EH (cell line): ENCODE measurements at places on chromosomes 2 and 18.
A peak's percentile ranks its signal among the peaks of the same experiment; 100 is the strongest.

DNA sequence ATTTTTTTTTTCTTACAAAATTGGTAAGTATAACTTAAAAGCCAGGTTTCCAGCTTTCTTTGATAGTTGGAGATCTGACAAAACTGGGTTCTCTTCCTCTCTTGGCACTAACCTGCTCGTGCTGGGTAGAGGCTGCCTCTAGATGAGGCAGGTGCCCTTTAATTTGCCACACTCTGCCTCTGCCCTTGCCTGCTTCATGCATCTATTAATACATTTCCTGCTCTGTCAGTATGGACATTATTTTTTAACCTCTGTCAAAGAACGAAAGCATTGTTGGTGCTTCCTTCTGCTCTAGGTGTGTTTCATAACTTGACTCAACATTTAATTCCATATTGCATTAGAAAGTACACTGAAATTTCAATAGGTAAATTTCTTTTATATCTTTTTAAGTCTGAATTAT, 490.7 kb upstream of the ZEB2 start:
- no peak for DNase-seq

DNA sequence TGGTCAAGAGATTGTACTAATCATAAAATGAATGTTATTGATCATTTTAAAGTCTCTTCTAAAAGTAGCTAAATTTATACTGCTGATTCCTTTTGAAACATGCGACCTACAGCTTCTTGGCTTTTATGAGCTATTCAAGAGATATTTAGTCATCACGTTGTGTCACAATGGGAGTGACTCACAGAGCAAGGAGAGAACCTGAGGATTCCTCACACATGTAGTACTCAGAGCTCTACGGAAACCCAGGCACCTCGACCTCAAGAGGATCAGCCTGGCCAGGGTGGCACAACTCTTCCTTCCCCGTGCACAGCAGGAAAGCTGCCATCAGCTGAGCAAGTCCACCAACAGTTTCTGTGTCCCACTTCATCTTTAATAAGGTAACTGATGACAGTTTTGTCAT, at the start of gene DHRS9:
Gene DHRS9, plus strand, starts transcription at position 223 of the 400 bp plus-strand sequence. CDS start 12,019 bp downstream, outside the sequence.
- peak; percentile 48 for DNase-seq

DNA sequence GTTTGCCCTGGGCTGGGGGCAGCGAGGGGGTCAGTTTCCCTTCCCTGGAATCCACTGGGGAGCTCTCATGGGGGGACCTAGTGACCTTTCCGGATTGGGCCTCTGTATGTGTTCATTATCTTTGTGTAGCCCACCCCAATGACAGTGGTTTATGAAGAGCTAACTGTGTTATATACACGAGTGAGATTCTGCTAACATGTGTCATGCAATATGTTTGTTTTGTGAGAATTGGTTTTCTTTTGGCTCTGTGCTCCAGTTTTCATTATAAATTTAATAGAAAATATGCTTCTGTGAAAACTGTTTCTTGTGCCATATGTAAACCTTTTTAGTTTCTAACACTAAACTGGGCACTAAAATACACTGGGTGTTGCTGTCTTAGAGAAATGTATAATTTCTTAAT, 110.6 kb downstream of the WDSUB1 start:
- no peak for DNase-seq

DNA sequence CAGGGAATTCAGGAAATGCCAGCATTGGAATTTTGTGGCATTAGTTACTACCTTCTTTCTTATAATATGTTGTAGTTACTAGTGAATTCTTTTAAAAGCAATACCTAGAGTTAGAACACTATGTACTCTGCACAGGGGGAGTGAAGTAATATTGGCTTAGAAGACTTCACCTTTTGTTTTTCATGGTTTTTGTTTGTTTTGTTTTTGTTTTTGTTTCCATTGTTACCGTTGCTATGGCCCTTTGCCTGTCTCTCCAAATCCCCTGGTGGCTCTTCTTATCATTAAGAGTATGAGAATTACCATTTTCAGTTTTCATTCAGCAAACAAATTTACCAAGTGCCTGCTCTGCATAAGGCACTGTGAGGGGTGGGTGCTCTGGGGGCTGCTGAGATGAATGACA, 160.1 kb downstream of the HAUS1 start:
- DNase-seq: peak; percentile 22

DNA sequence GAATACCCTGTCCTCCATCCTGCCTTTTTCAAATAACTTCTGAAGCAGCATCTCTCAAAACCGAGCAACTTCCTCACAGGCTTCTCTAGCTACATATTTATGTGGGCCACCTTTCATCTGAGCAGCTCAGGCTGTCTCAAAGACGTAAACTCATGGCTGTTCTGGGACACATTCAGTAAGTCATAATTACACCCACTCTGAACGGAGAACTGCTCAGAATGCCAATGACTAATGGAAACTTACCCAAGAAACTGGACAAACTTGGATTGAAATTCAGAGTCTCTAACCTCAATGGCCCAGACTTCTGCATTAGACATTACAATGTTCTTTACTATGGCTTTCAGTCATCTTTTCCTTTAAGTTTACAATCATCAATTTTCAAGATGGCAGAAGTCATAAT, 145.2 kb downstream of the RAD51AP2 start:
- no peak for DNase-seq

- peak; percentile 41 for DNase-seq
Measured at GRCh38 chr2:189171956-189172609, 7.5 kb downstream of the COL5A2 start.

- DNase-seq: peak; percentile 26
Measured at GRCh38 chr2:23620841-23621341, 235.9 kb downstream of the KLHL29 start.

DNA sequence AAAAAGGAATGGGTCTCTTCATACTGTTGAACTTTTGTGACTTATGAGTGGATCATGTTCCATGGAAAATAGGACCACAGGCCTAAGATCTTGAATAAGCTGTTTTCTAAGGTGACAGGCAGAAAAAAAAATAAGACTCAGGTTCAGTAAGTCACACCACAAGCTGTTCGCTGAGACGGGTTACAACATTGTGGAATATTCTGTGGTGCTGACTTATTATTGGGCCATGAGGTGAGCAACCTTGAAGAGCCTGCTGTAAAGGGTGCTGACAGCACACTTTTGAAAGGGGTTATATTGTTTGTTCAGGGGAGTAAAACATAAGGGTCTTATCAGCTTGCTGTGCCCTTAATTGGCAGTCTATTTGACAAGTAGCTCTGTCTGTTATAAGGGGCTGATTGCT, 439.8 kb upstream of the SLC14A2 start:
- no peak for DNase-seq

GRCh38 chr2:54555318-54555837, 99.3 kb downstream of the SPTBN1 start:
- DNase-seq: no peak

GRCh38 chr2:6934758-6935651, 17.8 kb downstream of the RNF144A start:
- no peak for DNase-seq

DNA sequence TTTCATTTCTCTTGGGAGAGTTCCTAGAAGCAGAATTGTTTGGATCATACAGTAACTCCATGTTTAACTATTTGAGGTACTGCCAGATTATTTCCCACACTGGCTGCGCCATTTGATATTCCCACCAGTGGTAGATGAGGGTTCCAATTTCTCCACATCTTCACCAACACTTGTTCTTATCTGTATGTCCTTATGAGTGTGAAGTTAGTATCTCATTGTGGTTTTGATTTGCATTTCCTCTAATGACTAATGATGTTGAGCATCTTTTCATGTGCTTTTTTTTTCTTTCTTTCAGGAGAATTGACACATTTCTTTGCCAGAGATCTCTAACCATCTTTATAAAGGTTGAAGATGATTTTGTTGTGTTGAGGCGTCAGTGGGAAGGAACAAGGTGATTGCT, 4.1 kb upstream of the MGAT5 start:
- DNase-seq: no peak

- no peak for DNase-seq
Measured at GRCh38 chr18:3046216-3046808, 33.4 kb upstream of the LPIN2 start.

DNA sequence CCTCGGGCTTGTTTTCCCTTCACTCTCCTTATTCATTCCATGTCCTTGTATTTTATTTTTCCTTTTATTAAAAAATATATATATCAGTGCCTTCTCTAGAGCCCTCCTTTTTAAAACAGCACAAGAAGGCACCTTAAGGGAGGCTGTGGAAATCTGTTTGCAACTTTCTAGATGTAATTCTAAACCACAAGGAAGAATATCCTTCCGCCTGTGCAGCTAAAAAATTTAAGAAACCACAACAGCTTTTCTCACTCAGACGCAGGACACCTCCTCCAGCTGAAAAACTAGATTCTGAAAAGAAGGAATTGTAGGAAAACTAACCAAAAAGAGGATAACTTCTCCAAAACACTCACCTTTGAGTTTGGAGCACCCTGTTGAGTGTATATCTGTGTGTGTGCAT, 142.2 kb downstream of the BCL11A start:
- peak; percentile 25 for DNase-seq

- no peak for DNase-seq
Measured at GRCh38 chr18:54378057-54378456, 20.4 kb downstream of the C18orf54 start.

- no peak for DNase-seq
Measured at GRCh38 chr2:16655905-16656642, 9.6 kb downstream of the CYRIA start.

- no peak for DNase-seq
Measured at GRCh38 chr2:58137856-58138255, 91.2 kb downstream of the VRK2 start.

DNA sequence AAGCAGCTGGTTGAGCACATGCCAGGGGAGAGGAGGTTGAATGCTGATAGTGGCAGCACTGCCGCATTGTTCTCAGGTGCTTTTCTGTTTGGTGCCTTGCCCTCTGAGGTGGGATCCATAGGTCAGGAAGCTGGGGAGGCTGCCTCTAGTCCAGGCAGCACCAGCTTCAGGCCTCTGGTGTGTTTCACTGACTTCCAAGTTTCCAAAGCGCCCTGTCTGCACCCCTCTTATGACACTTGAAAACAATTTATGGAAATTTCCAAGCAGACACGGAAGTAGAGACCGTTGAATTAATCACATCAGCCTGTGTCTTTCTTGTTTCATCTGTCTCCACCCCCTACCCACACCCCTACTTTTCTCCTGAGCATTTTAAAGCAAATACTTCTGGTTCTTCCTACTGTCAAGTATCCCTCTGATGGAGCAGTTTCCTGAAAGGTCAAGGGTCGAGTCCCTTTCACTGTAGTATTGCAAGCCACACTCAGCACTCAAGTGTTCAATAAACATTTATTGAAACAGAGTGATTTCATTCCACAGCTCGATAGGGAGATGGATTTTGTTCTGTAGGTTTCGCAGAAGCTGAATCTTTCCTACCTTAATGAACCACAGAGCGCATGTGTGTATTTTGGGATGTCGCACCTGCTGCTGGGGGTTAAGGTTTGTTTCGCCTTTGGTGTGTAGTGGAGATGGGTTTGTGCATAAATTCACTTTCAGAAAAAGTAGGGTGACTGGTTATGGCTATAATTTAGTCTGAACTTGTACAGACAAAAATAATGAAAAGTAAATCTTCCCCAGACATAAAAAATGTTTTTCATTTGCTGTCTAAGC, 21.4 kb downstream of the DGKD start:
- DNase-seq: no peak

DNA sequence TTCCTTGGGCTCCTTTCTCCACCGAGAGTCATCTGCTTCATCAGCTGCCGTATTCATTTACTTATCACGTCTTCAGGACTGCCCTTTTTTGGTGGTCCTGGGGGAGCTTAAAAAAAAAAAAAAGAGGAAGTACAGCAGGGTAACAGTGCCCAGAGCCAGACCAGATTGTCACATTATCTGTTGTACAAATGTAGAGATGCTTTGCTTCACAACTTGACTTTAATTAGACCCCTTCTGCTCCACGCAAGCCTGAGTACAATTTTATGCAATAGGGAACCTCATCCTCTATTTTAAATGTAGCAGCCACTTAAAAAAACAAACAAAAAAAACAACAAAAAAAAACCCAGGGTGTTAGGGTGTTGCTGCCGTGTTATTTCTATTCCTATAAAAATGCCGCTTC, 128.3 kb downstream of the PRPF40A start:
- no peak for DNase-seq

DNA sequence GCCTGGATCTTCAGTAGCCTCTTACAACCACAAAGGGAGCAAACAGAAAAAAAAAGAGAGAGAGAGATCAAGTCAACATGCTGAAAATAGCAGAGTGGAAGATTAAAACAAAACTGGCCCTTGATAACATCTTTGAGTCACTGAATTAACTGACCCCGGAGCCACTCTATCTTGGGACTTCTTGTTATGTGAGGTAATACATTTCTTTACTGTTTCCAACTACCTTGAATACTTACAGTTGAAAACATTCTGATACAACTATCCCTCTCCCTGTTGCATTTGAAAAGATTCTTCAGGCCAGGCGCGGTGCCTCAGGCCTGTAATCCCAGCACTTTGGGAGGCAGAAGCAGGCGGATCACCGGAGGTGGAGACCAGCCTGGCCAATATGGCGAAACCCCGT, 208.1 kb downstream of the MEMO1 start:
- no peak for DNase-seq

GRCh38 chr18:79062806-79063205, 6.4 kb upstream of the ATP9B start:
- DNase-seq: no peak

- DNase-seq: peak; percentile 28
Measured at GRCh38 chr2:238808761-238809160, 39.1 kb upstream of the TWIST2 start.

DNA sequence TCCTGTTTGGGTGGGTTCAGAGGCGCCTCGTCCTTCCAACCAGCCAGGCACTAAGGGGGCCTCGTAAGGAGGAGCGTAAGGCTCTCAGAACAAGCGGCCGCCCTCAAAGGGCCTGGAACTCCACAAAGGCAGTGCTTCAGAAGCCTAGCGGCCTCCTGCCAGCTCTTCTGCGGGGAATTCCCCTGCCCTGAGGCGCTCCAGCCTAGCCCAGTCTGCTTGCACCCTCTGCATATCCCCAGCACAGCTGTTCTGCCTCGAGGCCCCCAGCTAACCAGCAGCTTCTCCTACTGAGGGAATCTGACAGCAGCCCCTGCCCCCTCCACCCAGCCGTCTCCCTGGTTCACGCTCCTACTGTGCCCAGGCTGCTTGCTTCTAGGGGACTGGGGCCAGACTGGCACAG, 265.9 kb downstream of the TFCP2L1 start:
- no peak for DNase-seq

GRCh38 chr2:218168635-218169462, 2.1 kb upstream of the CXCR1 start:
- peak; percentile 47 for DNase-seq

- no peak for DNase-seq
Measured at GRCh38 chr2:48948400-48949125, 193.0 kb upstream of the LHCGR start.

DNA sequence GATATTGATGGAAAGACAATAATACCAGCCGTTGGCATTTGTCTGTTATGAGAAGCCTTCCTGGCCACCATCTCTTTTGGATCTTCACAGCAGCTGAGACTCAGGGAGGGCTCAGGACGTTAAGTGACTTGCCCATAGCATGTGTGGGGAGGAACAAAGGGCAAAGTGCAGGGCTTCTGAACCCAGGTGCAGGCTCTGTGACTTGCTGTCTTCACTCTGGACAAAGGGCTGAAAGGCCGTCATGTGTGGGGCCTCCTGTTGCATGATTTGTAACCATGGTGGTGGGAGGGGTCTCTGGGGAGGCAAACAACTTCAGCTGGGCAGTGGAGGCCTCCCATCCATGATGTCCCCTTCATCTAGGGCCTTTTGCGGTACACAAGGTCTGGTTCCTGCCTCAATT, 65.5 kb upstream of the SIX2 start:
- no peak for DNase-seq
